BJ (cell line): ENCODE measurements at places on chromosomes 13 and 19.

- no peak for DNase-seq
These were observed 12.4 kb downstream of the NOSIP start for GRCh38 chr19:49567861-49568441.

DNA sequence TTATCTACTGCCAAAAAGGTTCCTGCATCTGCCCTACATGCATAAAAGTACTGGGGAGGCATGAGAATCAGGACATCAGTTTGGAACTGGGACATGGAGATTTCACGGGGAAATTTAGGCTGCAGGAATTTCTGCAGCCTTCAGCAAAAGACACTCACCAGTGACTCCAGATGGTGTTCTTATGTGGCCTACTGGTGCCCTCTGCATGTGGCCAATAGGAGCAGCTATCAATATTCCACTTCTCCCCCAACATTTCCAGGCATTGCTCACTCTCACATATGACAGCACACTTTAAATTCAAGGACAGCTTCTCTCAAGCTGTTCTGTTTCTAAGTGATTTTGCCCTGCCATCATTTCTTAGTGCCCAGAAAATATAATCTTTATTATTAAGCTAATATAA is 570.5 kb upstream of the ARGLU1 start:
- DNase-seq: no peak

DNA sequence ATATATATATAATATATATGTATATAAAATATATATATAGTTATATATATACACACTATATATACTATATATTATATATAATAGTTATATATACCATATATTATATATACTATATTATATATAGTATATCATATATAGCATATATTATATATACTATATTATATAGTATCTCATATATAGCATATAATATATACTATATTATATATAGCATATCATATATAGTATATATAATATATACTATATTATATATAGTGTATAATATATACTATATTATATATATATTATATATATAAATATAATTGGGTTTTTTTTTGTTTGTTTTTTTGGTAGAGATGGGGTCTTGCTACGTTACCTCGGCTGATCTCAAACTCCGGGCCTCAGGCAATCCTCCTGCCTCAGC is 11.6 kb upstream of the HNRNPL start:
- no peak for DNase-seq

GRCh38 chr13:79709471-79709870 is 228.5 kb downstream of the NDFIP2 start:
- DNase-seq: peak; percentile 39

- no peak for DNase-seq
These were observed 30.4 kb downstream of the NLRP11 start for GRCh38 chr19:55801416-55801815.
